Jurkat, Clone E6-1 (cell line): ENCODE measurements at places on chromosomes 3 and 15.

- DNase-seq = no peak
These were observed 159.1 kb upstream of the NDN start for GRCh38 chr15:23846218-23846617.

GRCh38 chr15:87610366-87610765, 646.2 kb downstream of the NTRK3 start:
- no peak for DNase-seq

GRCh38 chr3:128281461-128282367, 128.4 kb downstream of the EEFSEC start:
- DNase-seq = no peak

DNA sequence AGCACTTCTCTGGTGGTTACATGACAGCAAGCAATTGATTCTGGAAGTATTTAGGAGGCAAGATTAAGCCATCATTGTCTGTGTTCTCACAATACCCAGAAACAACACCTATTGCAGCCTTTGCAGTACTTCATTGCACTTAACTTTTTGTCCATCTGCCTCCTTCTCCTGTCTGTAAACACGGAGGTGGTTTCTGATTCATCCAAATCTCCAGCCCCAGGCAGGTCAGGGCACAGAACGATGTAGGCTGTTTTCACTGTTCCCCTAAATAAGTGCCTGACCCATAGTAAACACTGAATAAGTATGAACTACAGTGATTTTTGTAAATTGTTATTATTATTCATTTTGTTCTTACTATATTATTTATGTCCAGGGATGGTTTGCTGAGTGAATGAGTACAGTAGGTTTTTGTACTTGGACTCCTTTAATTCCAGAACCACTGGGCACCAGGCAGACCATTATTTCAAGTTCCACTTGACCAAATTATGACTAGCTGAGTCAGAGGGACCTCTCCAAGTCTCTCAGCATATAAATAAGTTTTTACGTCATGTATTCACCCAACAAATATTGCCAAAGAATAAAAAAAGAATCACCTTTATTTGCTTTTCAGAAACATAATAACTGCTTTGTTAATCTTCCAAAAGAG, 283.3 kb upstream of the TRIM42 start:
- DNase-seq = no peak

- no peak for DNase-seq
These were observed 155.0 kb upstream of the HES1 start for GRCh38 chr3:193980905-193981304.

DNA sequence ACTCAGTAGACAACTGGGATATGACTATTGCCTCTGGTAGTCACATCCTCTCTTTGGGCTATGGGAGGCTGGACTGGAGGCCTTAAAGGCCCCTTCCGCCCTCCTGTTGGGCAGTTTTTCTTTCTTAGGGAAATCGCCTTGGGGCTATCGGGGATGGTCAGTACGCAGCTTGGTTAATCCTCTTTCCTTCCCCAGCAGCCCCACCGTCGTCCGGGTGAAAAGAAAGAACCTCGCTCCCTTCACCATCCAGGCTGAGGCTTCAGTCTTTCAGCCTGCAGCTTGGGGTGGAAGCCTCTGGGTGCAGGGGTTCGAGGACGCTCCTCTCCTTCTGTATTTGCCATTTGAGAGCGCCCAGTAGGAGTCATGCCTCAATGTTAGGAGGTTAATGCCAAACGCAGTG, 641 bp upstream of the ST6GAL1 start:
- DNase-seq = no peak

GRCh38 chr3:188567478-188568195, 413.7 kb downstream of the LPP start:
- no peak for DNase-seq

GRCh38 chr3:131036986-131037385, 10.3 kb downstream of the NEK11 start:
- no peak for DNase-seq
